Hair follicular keratinocyte (primary cell): ENCODE measurements at places on chromosomes 2 and 18. TPM values are rescaled to one million over a fixed set of nuclear protein-coding genes. Genes with fewer than 3 reads are reported as not detected.

Gene ZNF521
- total RNA-seq: not detected in 2 replicates

Gene SNORC
- total RNA-seq: 0.04 and 1.2 TPM in 2 replicates

Gene PRKAG3
- not detected in 2 replicates for total RNA-seq

Gene CHST9
- total RNA-seq: 0.16 TPM in 1 of 2 replicates, not detected in the other

Gene GKN1
- not detected in 2 replicates for total RNA-seq

Gene ANKRD36B
- total RNA-seq: 4.2 and 4.3 TPM in 2 replicates

Gene MEP1B
- not detected in 2 replicates for total RNA-seq

Gene EMILIN2
- 1.6 and 2.1 TPM in 2 replicates for total RNA-seq

Gene DSC2
- total RNA-seq: 13.2 and 19.4 TPM in 2 replicates

Gene GALR1
- not detected in 2 replicates for total RNA-seq

Gene IL1R2
- 12.9 and 33.0 TPM in 2 replicates for total RNA-seq

Gene ELOA2
- total RNA-seq: not detected in 2 replicates

Gene PSMA8
- not detected in 2 replicates for total RNA-seq
